ENCODE measurements at places on chromosomes 6 and 20.

- DNase-seq = no peak
These were observed 25.4 kb downstream of the UNC5CL start for GRCh38 chr6:41013466-41014153.

GRCh38 chr6:157225575-157225995 is 97.7 kb downstream of the TMEM242 start:
- no peak for DNase-seq

DNA sequence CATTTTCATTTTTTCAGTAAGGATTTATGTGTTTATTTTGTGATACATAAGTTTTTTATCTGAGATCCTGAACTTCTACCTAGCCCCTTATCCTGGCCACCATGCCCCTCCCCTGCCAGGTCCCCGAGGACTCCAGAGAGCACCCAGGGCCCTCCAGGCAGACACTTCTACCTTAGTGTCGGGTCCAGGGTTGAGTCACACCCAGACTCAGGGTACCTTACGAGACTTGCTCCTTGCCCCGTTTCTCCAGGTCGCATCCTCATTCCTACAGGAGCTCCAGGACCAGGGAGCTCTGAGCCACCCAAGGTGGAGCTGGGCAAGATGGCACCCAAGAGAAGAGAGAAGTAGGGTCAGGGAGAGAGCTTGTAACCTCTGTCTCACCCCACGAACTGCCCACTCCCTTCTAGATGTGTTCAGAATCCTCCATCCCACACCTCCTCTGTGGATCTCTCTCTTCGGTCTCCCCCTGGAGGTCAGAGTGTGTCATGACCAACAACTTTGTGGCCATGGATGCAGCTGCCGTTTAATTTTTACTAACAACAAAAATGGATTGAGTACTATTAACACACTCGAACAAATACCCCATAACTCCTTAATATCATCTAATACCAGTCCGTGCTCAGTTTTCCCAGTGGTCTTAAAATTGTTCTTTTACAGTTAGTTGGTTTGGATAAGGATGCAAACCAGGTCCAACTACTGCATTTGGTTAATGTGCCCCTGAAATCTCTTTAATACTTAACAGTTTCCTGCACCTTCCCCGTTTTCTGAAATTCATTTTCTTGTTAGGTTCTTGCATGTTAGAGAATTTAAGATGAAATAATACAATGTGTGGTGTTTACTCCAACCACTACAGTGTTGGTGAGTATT is 130.6 kb upstream of the INSM1 start:
- DNase-seq = peak; percentile 12

DNA sequence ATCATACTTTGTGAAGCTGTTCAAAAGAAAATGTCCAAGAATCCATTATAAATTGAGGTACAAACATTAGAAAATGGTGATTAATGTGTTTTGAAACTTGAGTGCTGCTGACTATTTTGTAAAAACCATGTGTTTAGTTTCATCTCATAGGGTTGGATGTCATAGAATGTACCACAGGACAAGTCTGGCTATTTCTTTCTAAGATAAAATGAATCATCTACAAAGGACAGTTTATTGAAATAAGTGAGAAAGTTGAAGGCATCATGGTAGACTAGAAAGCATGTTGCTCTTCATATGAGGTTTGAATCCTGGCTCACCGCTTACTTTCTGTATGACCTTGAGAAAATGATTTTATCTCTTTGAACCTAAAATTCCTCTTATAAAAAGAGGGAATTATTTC is 29.2 kb upstream of the SMAP1 start:
- DNase-seq = no peak

GRCh38 chr6:150310539-150310938 is 58.3 kb upstream of the IYD start:
- DNase-seq = no peak

GRCh38 chr6:98463038-98464000 is 371.1 kb upstream of the POU3F2 start:
- DNase-seq = no peak

- no peak for DNase-seq
These were observed 177.4 kb downstream of the MTFR2 start for GRCh38 chr6:136072691-136073090.

- DNase-seq = no peak
These were observed 2.5 kb downstream of the GRM4 start for GRCh38 chr6:34143196-34143883.

DNA sequence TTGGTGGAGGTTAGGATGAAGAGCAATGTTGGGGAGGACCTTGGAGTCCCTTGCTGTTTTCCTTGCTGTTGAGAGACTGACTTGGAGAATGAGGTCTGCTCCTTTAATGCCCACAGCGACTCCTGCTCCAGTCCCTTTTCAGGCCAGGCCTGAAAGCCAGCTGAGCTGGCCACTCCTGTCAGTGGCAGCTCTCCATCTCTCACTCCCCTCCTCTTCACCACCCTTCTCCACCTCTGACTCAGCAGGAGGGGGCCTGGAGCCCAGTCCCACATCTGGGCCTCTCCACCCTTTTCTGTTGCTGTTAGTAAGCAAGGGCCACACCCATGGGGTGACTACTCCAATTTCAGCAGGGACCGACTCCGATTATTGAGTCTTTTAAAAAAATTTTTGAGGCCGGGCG is 2.2 kb downstream of the SNX21 start:
- no peak for DNase-seq

Measured in activated naive CD4-positive, alpha-beta T cell treated with anti-CD3 and anti-CD28 coated beads, Interleukin-2, amount 50 U/mL, for 16 hours (primary cell).